ENCODE measurements at places on chromosomes 11 and 22. TPM values are rescaled to one million over a fixed set of nuclear protein-coding genes. Genes with fewer than 3 reads are reported as not detected.
A peak's percentile ranks its signal among the peaks of the same experiment; 100 is the strongest.

MRGPRE gene
- total RNA-seq, result not detected

TPBGL gene
- total RNA-seq, result 0.16 TPM

OR5T3 gene
- total RNA-seq, result not detected

CCDC87 gene
- total RNA-seq, result 0.53 TPM

MS4A12 gene
- not detected for total RNA-seq

TREH gene
- total RNA-seq, result 10.2 TPM

- peak; percentile 26 for DNase-seq
Measured at GRCh38 chr11:78310500-78310909, 107.1 kb downstream of the GAB2 start.

DNA sequence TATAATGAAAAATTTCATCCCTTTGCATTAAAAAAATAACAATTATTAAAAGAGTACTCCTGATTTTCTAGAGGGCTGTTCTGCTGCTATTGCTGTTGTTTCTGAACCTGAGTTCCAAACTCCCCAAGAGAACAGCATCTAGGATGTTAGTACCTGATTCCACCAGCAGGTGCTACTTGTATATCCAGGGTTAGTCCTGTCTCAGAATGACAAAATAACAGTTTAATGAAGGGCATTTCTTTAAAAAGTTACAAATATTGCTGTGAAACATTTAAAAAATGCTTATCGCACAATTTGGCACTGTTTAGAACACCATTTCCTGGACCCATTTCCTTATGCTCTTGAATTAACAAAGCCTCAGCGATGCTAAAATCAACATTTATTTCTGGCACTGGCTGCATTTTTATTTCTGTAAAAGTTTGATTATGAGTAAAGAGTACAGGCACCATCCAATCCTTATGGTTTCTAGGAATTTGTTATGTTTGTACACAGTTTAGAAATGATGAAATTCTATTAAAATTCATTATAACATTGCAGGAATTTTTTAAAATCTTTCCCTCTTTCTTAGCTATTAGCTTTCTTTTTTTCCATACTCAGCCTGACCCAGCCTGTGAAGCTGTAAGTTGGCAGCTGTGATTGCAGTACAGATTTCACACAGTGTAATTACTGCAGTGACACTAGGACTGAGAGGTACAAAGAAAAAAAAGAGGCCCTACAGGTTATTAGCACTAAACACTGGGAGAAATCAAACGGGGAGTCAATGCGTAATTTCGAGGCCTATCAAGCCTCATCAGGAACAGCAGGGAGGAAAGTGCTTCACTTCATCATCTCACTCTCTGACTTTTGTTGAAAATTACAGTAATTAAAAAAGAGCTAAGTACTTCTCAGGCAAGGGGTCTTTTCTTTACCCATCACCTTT, 208.8 kb downstream of the DCDC1 start:
- no peak for DNase-seq

DNA sequence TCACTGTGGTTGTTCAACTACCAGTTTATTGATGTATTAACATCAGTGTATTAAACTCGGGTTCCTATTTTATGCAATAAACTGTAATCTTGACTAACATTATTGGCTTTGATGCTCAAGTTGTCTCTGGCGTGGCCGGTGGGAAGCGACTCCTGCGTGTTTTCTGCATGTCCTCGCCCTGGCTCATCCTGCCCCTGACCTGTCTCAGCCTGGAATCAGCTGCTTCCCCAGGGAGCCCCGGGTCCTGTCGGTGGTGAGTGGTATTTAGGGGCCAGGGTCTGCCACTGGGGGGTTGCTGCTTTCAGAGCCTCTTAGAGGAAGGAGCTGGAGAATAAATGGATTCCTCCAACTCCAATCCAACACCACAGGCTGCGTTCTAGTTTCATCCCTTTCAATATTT, 22.5 kb downstream of the IFITM10 start:
- no peak for DNase-seq

GRCh38 chr22:32518848-32519247, 44.2 kb downstream of the FBXO7 start:
- DNase-seq, result no peak

DNA sequence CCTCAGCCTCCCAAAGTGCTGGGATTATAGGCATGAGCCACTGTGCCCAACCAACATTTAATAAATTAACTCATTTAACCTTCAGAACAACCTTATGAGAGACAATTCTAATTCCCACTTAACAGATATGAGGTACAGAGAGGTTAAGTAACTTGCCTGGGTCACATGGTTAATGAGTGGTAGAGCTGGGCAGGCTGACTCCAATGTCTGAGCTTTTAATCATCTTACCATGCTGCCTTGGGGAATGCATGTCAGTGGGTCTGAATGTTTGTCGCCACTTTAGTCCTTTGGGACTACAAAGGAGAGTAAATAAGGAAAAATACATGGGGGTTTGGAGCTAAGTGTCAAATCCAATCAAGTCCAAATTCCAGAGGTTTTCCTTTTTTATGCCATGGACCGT, 11.2 kb upstream of the PIK3C2A start:
- DNase-seq, result no peak

DNA sequence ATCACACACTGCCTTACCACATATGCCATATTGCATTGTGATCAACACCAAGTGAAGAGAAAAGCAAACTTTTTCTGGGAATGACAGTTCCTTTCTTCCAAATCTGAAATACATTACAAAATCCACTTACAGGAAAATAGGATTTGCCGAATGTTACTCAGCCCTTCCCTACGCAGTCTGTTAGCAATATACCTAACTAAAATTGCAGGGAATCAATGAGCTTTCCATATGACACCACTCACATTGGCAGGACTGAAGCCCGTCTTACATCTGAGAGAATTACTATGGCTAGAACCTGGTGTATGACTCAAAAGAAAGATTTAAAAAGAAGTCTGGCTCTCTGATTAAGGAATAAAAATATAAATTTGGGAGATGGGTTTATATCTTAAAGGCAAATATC, 136.0 kb downstream of the LRRC4C start:
- no peak for DNase-seq

GRCh38 chr11:46625406-46625805, 8.1 kb downstream of the ATG13 start:
- peak; percentile 8 for DNase-seq

DNA sequence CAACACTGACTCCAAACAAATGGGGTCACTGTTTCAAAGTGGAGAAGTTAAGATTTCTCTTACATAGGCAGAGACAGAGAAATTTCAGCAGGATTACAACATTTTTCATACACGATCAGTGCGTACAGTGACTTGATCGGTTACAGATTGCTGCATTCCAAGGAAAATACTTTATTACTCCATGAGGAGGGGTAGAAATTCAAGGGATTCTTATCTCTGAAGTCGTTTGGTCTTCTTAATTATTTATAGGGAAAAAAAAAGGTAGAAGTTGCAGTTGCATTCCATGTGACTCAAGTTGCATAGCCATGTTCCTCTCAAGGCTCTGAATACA, 10.7 kb upstream of the SMIM38 start:
- no peak for DNase-seq

DNA sequence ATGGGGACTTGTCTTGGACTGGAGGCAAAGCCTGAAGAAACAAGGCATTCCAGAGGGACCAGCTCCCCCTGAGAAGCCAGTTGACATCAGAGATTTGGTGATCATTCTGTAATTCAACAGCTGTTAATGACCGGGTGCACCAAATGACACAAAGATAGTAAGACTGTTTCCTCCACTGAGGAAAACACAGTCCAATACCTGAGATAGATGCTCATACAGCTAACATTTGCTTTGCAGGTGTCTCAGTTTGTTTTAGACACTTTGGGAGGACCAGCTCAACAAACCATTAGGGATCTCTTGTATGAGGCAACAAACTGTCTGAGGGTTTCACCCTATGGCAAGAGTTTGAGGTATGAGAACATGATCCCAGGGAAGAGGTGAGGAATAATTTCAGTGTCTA, 237.2 kb upstream of the PLET1 start:
- no peak for DNase-seq

- DNase-seq, result peak; percentile 49
Measured at GRCh38 chr22:30890686-30891442, 77.7 kb downstream of the MORC2 start.

GRCh38 chr11:63817758-63818498, 4.7 kb downstream of the SPINDOC start:
- DNase-seq, result no peak

Data from hepatocyte (in vitro differentiated cells).